ENCODE measurements at places on chromosomes 7 and 10. TPM values are rescaled to one million over a fixed set of nuclear protein-coding genes. Genes with fewer than 3 reads are reported as not detected.

The CACNB2 gene
- 0.05 TPM for total RNA-seq

The ELFN1 gene
- not detected for total RNA-seq

The CLDN3 gene
- not detected for total RNA-seq

DNA sequence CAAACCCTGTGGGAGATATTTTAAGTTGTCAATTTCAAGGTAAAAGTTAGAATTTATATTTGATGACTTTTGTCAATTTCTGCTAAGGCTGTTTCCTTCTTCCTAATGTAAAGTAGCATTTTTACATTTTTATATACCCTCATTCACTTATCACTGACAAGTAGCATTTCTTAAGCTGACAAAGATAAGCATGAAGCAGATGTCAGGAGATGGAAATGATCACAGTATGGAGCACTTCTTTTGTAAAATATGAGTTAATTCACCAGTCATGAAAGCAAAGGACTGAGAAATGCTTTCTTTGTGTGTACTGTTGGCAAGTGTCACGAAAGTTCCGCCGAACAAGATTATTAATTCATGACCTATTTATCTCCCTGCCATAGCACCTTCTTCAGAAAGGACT, 503.9 kb downstream of the DNAJB9 start:
- no peak for DNase-seq

DNA sequence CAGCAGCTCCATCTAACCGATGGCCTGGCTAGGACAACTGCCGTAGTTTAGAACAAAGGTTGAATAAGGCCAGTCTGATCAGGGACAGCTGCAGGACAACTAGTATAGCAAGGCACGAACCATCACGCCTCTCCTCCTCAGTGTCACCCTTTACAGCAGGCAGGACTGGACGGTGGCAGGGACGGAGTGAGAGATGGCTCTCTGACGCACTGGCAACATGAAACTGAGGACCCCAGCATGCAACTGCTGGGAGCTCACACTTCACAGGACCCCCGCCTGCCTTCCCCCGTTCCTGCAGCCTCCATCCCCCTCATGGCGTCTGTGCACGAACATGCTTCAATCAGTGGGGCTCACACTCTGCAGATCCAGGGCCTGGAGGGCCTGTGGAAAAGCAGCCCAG, 53.7 kb downstream of the ZRANB1 start:
- DNase-seq = no peak

- DNase-seq = no peak
These were observed 21.8 kb downstream of the ITPRIP start for GRCh38 chr10:104316321-104317099.

DNA sequence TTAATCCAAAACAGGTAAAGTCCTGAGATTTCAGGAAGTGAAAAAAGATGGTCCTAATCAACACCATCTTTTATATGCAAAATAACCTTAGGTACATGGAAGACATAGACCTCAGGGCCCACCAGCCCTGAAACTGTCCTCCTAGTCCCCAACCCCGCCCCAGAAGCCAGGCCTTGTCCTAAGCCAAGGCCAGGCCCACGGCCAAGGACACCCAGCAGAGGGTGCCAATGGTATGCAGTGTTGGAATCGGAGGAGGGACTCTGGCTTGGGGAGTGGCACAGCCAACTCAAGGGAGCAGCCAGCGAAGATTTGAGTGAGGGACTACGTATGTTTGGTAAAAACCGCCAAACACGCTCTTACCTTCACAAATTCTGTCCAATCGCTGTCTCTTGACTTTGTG, 96.7 kb downstream of the ZRANB1 start:
- no peak for DNase-seq

- no peak for DNase-seq
These were observed 36.5 kb downstream of the DENND11 start for GRCh38 chr7:141665208-141666035.
